Stimulated activated CD4-positive, alpha-beta T cell treated with anti-CD3 and anti-CD28 coated beads, Interleukin-1b, Interleukin-23, amount 100 ng/mL, for 1 hour (primary cell): ENCODE measurements at places on chromosomes 6 and 20.

- no peak for DNase-seq
These were observed 68.6 kb downstream of the CDK19 start for GRCh38 chr6:110746680-110747079.

GRCh38 chr6:33768644-33769120, 20.2 kb downstream of the LEMD2 start:
- peak; percentile 19 for DNase-seq

DNA sequence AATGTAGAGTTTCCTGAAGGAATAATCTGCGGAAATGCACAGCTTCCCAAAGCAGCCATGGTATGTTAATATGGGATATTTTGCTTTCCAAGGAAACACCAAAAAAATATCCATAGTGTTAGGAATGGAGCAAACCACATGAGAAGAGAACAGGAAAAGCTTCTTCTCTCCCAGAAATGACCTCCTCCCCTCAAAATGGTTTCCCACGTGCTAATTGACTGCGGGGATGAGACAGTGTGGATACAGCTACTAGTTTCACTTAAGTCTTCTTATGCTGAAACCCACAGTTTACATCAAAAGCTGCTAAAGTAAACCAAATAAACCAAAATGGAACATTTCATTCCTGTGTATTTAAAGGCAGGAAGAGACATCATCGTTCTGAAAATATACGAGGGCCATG, 69.4 kb downstream of the FYN start:
- no peak for DNase-seq

DNA sequence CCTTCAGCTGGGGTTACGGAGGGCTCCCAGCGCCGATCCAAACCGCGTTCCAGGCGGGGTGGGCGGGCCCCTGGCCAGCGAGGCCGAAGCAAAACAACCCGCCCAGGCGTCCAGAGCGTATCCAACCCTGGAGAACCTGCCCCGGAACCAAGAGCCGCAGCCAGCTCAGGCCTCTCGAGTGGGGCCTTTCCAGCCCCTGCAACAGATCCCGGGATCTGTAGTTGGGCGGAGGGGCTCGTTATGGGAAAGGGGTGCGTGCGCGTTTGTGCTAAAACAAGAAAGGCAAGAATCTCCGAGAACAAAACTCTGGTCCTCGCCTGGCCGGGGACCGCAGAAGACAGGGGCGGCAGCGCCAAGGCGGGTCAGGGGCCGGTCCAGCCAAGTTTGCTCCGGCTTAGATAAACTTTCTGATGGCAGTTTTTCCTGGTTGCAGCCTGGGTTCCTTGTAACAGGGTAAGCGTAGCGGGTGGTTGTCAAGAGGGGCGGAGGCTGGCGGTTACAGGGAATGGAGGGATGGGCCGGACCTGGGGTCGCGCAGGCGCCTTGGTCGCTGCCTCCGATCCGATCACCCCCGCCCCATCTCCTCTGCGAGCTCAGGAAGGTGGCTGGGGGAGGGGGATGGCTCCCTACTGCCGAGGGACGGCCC, 448 bp upstream of the RIN2 start:
- no peak for DNase-seq

DNA sequence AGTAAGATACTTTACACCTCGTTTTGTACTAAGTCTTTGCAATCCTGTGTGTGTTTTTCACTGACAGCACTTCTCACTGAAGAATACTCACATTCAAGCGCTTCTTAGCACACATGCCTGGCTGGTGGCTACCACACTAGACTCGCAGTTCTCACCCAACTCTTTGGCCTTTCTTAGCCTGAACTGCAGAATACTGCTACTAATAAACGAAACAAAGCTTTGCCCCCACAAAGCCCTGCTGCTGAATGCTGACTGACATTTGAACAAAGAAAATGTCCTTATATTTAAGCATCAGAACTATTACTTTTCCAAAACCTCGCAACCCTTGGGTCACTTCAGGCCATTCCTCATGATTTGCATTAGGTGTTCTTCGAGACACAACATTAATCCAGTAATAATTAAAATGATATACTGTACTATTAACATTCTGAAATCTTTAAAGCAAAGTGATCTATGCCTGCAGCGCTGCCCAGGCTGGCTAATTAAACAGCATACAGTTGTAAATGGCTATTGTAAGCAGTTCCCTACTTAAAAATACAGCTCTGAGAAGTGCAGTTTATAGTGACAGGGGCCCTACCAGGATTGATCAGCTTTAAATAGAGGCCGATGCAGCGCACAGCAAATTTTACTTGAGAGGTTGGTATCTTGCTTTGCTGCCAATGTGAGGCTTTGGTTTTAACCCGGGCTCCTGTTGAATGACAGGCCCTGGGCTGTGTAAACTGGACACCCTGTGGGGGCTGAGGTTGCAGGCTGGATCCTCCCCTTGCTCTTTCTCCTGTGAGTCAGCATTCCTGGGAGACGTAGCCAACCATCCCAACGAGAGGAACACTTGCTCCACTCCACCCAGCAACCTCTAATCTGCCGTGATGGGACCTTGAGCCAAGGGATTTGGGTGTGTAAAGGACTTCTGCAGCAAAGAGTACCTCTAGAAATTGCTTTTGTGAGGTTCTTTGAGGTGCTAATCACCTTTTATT, 899.0 kb downstream of the TFAP2A start:
- DNase-seq, result no peak

- no peak for DNase-seq
These were observed 15.6 kb downstream of the JAG1 start for GRCh38 chr20:10658051-10658823.

DNA sequence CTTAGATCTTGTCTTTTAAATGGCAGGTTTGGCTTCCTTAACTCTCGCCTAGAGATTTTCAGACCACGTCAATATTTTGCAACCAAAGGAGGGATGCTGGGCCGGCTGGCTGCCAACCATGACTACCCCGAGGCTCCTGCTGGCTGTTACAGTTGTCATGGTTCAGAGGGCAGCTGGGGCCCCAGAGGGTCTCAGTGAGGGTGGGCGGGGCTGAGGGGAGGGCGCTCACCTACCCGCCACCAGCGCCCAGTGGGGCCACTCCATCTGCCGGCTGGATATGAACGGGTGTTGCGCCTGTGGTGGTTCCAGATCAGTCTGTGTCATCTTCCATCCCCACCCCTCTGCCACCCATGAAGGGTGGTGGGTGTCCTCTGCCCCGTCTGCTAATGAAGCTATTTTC, 12.3 kb downstream of the GPR31 start:
- no peak for DNase-seq

DNA sequence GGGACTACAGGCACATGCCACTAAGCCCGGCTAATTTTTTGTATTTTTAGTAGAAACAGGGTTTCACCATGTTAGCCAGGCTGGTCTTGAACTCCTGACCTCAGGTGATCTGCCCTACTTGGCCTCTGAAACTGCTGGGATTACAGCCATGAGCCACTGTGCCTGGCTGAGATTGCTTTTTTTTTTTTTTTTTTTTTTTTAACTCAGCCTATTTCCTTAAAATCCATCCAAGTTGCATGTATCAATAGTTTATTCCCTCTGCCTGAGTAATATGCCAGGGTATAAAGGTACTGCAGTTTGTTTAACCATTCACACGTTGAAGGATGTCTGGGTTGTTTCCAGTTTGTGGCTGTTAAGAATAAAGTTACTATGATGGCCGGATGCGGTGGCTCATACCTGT, 10.7 kb downstream of the SLX4IP start:
- DNase-seq, result no peak

DNA sequence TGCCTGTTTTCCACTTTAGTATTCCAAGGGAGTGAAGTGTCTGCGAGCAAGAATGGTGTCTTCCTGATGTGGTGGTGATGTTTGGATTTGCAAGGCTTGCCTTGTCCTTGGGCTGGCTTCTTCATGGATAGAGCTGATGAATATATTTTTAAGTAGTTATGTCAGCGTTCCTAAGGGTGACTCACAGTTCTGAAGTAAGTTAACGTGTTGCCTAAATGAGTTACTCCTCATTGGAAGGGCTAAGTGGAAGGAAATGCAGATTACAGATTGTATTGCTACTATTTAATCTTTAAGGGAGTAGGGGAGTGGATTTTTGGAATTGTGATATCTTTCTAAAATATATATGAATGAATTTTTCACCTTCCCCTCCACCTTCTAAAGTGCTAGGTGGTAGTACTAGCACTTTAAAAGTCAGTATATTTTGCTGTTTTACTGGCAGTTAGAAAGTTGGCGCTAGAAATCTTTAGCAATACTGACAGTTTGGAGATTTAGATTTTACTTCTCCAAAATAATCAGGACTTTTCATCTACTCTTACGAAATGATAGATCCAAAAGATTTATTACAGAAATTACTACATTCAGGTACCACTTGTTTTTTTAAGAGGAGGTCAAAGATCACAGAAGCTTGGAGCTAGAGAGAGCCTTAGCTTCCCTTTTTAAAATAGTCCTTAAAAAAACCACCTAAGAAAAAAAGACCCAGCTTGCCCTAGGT, 197.4 kb downstream of the JARID2 start:
- no peak for DNase-seq

GRCh38 chr6:21554286-21554685, 39.3 kb upstream of the SOX4 start:
- no peak for DNase-seq

DNA sequence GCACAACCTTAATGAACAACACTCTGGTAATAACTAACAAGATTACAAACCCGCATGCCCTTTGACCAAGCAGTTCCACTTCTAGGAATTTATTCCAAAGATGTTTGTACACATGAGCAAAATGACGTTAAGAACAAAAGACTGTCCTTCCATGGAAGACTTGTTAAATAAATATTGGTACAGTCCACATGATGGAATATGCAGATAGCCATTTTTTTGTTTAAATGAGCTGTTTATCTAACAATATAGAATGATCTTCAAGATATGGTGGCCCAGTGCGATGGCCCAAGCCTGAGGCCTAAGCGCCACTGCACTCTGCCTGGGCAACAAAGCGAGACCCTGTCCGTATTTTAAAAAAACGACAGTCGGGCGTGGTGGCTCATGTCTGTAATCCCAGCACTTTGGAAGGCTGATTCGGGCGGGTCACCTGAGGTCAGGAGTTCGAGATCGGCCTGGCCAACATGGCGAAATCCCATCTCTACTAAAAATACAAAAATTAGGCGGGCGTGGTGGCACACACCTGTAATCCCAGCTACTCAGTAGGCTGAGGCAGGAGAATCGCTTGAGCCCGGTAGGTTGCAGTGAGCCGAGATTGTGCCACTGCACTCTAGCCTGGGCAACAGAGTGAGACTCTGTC, 7.4 kb upstream of the AHCY start:
- no peak for DNase-seq

- no peak for DNase-seq
These were observed 69.7 kb downstream of the DTD1 start for GRCh38 chr20:18657575-18657974.

DNA sequence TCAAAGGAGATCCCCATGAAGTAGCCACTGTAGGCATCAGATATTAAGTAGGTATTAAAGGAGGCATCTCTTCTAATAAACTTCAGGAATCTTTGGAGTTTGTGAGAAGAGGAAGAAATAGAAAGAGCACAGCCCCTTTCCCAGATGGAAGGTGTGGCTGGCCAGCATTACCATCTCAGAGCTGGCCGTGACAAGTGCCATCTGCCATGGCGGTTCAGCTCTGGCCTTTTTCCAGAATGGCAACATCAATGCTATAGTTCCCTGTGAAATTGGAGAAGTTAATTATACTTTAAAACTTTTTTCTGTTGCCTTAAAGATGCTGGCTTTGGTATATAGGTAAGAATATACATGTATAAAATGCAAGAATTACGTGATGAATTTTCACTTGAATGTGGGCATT, 51.9 kb upstream of the MCUR1 start:
- no peak for DNase-seq

- no peak for DNase-seq
These were observed 281.4 kb upstream of the MAP3K7 start for GRCh38 chr6:90868256-90868655.

DNA sequence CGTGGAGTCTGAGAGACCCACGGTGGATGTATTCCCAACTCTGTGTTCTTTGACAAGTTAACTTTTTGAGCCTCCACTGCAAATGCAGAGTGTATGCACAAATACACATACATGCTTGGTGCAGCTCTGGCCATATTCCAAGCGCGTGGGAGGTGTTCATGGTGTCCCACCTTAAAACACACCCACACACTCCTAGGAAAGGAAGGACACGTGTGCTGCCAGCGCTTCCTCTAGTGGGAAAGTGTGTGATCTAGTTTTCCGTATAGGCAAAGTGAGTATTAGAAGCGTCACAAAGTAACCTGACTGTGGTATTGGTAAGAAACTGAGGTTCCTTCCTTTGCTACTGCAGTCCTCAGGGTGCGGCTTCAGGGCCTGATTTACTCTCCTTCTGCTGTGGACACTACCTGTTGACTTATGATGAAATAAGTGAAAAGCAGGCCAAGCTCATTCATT, 36.0 kb upstream of the MPC1 start:
- DNase-seq, result no peak

- no peak for DNase-seq
These were observed 39.9 kb upstream of the PRDM1 start for GRCh38 chr6:106046116-106046853.

DNA sequence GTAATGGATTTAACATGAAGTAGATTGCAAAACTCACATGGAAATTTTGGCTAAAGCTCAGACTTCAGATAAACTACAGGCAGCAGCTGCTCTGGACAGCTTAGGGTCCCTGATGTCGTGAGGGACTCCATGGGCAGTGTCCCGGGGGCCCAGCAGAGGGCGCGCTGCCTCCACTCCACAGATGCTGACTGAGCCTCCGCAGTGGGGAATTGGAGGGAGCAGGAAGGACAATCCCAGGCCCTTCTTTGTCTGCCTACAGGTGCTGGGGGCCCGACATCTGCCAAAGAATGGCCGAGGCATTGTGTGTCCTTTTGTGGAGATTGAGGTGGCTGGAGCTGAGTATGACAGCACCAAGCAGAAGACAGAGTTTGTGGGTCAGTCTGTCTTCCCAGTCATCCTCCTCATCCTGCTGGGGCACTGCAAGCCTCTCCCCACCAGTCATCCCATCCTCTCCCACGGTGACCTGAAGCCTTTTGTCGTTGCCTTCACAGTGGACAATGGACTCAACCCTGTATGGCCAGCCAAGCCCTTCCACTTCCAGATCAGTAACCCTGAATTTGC, 35.9 kb downstream of the PLCG1 start:
- DNase-seq, result peak; percentile 23

DNA sequence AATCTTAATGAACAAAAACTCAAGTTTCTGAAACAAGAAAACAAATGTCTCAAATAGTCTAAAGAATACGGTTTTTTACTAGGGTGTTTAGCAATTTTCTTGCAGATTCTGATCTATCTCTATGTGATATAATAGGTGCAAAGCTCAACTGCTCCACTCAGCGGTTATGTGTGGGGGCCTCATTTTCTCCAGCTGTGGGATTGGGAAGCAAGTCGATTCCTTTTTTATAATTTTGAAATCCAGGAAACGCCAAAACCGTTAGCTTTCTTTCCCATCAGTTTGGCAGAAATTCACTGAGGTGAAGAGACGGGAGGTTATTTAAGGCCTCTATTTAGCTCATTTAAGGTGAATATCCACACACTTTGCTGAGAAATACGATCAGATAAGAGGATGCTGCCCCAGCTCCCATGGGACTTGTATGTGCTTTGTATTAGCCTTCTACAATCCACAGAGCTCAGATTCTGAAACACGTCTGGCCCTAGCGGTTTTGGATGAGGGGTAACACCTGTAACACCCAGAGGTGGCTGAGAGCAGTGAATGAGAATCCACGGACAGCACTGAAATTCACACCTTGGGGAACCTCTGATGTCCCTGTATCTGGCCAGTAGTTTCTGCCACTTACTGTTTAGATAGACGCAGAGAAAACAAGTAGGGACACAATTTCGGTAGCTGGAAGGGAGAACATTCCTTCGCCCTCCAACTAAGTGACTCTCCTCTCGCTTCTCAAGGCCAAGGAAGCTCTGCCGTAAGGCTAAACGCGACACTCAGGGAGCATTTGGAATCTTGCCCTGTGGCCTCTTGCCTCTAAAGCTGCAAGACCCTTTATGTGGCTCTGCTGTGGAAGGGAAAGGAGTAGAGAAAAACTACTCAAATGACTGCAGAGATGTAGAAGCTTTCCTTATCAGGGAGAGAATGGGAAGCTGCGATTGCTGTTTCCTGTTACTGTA, 6.5 kb upstream of the BCAS4 start:
- DNase-seq, result no peak
